ENCODE measurements at places on chromosomes 2 and 18. TPM values are rescaled to one million over a fixed set of nuclear protein-coding genes. Genes with fewer than 3 reads are reported as not detected.

- DNase-seq, result no peak
Measured at GRCh38 chr2:238869-239268, 25.0 kb downstream of the SH3YL1 start.

DNA sequence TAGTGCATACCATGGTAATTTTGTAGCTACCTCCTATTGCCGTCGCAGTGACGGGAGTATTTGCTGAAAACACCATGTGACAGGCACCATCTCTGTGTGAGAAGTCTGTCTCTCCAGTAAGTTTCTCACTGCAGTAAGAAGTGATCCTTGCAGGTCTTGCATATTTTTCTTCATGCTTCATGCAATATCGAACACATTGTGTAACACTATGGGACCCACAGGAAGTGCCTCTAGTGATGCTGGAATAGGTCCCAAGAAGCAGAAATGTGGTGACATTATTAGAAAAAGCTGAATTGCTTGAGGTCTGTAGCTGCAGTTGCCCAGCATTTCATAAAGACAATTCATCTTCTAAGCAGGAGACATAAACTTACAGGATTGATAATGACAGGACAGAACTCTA lies 167.6 kb downstream of the DCDC2C start:
- no peak for DNase-seq

GRCh38 chr2:148965623-148966437 lies 72.7 kb upstream of the LYPD6B start:
- DNase-seq, result no peak

- DNase-seq, result no peak
Measured at GRCh38 chr2:179746981-179747380, 114.4 kb downstream of the ZNF385B start.

The RAB6D gene
- total RNA-seq, result not detected

The SGPP2 gene
- total RNA-seq, result 4.0 TPM

The ZRANB3 gene
- 8.6 TPM for total RNA-seq
